A172 (cell line): ENCODE measurements at places on chromosomes 6 and 20. TPM values are rescaled to one million over a fixed set of nuclear protein-coding genes. Genes with fewer than 3 reads are reported as not detected.

GSS gene
- total RNA-seq = 150 and 151 TPM in 2 replicates

HLA-DPA1 gene
- total RNA-seq = 0.31 and 0.34 TPM in 2 replicates

GRCh38 chr20:13809373-13809772 is 24.5 kb downstream of the NDUFAF5 start:
- no peak for DNase-seq

DNA sequence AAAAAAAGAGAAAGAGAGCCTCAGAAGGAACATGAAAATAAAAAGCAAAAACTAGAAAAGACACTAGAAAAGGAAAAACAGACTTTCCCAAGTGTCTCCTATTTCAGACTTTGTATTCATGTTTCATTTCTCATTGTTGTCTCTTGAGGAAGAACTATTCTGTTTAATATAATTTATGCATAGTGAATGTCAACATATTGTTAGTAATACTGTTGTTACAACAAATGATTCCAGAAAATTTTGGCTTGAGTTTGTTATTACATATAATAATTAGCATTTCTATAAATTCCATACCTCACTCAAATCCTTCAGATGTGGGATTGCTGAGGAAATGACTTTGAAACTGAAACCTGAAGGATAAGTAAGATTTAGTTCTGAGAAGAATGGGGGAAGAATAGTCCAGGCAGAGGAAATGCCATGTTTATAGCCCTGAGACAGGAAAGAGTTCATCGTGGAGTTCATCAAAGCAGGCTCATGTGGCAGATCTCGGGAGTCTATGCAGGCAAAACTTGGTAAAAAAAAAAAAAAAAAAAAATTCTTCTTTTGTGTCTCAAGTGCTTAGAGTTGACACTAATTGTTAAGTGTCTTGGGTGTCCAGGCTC is 53.1 kb upstream of the EIF2S2 start:
- no peak for DNase-seq

GRCh38 chr6:62328607-62329006 is 42.6 kb upstream of the KHDRBS2 start:
- no peak for DNase-seq

- DNase-seq = no peak
Measured at GRCh38 chr6:105882121-105882803, 203.9 kb upstream of the PRDM1 start.

GRCh38 chr6:161227004-161227960 is 46.6 kb downstream of the AGPAT4 start:
- DNase-seq = no peak

DNA sequence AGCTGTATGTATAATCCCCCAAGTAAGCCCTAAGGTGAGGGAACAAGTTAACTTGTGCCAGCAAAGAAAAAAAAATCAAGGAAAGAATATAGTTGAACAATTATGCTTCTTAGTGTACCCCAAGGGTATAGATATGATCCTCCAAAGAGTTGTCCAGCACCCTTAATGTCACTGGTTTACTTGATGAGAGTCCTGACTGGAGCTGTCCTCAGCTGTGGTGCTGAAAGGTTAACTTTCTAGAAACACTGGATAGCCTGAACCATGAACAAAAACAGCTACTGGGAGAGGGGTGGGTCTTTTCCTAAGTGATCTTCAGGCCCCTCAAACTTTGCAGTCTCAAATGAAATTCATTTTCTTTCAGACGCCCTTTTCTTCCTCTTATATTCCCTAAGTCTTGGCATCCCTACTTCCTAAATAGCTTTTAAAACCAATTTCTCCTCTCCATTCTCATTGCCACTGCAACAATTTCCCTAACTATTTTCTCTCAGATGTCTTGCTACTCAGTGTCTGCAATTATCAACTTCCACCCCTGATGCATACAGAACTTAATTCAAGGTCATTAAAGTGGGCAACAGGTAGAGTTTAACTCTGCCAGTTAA is 83.5 kb upstream of the PROKR2 start:
- peak; percentile 18 for DNase-seq
